ENCODE measurements at places on chromosomes 12 and 14.

GRCh38 chr14:62158779-62159178, 396.6 kb downstream of the SNAPC1 start:
- no peak for DNase-seq

DNA sequence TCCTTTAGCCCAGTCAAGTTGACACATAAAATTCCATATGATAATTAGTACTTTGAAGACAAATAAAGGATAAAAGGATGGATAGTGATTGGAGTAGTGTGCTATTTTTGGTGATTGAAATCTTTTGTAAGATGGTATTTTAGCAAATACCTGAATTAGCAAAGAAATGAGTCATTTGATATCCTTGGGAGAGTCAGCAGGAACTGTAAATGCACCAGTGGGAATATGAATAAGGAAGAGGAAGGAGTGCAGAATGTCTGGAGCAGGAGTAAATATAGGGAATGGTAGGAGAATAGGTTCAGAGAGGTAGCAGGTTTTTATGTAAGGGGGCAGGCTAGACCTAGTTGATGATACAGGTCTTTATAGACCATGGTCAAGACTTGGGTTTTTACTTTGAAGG, 75.0 kb downstream of the TRMT5 start:
- DNase-seq, result no peak

DNA sequence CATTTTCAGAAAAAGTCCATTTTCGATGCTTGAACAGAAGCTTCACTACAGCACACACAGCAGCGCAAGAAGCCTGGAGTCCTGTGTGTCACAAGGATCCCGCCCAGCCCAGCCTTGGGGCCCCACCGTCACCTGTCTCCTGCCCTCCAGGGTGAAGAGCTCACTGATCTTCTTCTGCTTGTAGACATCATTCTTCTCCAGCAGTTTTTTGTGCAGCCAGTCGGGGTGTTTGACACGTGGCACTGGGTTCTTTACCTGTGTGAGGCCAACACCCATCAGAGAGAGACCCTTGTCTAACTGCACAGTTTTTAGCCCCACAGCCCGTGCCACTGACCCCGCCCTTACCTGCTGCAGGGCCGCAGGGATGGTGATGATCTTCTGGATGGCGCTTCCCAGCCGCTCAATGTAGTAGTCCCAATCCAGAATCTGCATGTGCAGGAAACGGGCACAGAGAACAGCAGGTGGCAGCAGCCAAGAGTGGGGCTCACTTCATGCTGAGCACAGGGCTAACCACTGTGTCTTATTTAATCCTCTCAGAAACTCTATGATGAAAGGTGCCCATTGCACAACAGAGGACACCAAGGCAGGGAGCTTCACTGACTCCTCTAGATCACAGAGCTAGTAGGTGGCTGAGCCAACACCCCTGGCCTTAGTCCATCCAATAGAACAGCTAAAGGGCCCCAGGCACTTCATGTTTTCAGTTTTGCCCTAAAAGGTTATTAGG, 30.0 kb downstream of the POLE start:
- no peak for DNase-seq

DNA sequence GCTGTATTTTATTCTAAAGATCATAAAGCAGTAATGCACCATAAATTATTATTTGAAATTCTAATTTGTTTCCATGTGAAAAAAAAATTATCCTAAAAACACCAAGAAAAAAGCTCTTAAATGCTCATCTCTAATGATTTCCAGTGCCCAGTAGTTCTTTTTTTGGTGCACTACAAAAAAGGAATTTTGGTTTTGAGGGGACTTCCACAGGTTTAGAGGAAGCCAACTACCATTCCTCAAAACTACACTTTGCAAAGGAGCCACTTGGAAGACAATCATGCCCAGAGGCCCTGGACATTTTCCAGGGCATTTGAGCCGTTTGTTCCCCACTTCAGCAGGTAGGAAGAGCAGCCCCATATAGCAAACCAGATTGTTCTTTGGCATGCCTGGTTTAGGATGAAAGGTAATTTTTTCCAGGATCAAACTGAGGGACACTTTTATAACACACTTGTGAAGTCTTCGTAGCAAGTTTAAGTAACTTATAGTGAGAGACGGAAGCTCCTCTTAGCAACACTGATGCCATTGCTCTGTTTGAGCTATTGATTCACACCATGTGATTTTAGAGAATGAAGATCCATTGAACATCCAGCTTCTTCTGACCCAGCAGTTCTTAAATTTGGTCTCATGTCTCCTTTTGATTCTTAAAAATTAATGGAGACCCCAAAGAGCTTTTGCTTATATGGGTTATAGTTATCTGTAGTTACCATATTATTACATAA, 187.9 kb downstream of the ETV6 start:
- DNase-seq, result no peak

DNA sequence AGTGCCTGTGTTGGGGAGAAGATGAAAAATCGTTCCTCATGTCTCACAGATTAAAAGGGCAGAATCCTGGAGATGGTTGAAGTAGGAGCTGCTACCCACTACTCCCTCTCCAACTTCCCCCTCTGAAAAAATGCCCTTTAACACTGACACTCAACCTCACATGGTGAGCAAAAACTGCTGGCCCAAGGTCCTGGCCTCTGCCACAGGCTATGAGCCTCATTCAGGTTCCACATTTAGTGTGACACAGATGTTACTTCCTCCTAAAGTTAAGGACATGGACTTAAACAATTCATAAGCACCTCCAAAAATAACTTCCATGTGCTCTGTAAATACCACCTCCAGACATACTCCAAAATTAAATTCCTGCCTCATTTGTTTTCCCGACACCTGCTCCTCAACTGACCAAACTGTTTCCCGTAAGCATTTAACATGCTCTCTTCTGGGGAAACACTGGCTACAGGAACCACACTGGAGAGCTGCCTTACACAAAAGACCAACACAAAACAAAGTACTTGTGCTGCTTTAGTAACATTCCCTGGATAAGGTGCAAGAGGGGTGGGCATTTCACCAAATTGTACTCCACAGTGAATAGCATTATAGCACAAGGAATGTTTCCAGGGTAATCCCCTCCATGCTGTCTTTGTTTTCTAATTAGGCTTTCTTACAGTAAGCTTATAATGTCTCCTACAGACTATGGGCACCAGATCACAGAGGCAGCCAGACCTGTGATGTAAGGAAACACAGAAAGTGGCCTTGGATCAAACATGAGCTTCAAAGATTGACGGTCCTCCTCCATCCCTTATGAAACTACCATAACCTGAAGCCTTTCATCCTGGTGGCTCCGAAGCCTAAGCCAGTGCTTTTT, 57.0 kb downstream of the PHLDA1 start:
- DNase-seq, result no peak
